Activated T-cell treated with anti-CD3 and anti-CD28 coated beads, Interleukin-2, amount 50 U/mL, for 24 hours (primary cell): ENCODE measurements at places on chromosomes 6 and 20.
A peak's percentile ranks its signal among the peaks of the same experiment; 100 is the strongest.

GRCh38 chr20:3560578-3560977, 89.8 kb downstream of the ATRN start:
- no peak for DNase-seq

DNA sequence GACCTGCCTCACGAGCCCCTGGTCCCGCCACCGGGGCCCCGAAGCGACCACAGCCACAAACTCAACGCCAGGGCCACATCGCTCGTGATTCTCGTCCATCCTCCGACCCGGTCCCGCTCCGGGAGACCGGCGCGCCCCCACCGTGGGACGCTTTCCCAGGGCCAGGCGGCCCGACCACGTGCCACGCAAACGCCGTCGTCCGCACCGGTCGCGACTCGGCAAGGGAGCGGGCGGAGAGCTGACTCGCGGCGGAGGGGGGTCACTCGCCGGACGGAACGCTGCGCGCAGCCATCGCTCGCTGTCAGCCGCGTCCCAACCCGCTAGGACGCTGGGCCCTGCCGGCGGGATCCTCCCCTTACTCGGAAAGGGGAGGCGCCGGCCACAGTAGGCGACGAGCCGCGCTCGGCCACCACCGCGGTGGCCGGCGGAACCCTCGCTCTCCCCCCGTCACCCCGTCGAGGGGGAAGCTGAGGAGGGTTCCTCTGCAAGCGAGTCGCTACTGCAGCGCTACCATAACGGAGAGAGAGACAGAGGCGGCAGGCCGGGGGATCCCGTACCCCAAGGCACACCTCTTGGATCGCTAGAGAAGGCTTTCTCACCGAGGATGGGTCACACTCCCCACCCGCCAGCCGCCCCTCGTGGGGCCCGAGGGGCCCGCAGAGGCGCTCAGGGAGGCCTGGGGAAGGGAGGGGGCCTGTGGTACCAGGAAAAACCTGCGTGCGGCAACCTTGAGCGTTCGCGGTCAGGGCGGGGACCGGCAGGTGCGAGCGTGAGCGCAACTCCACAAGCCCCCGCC, 511.8 kb upstream of the ZNF337 start:
- peak; percentile 66 for DNase-seq

GRCh38 chr6:101230866-101231265, 162.6 kb upstream of the GRIK2 start:
- no peak for DNase-seq

- DNase-seq: no peak
These were observed 23.1 kb downstream of the OTOR start for GRCh38 chr20:16771213-16771612.

DNA sequence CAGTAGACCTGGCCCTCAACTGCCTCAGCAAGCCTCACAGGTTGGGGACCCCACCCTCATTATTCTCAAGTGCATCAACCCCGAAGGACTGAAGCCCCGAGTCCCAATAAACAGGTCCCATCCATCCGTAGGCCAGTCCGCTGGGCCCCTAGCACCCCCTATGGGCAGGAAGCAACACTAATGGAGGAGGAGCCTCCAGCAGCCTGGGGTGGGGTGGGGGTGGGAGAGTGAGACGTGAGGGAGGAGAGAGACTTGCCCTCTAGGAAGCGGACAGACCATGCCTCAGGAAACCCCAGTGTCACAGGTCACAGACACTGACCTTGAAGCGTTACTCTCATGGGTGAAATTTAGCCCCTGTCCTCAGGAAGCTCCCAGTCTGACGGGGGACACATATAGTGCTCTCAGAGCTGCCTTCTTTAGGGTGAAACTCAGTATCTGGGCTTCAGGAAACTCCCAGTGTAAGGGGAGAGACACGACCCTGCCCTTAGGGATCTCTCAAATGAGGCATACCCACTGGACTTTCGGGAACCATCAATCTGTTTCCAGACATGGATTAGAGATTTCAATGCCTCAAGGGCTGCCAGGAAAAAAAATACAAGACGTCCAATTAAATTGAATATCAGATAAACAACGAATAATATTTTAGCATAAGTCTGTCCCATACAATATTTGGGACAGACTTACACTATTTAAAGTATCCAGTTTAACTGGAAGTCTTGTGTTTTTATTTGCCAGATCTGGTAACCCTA, 125.8 kb downstream of the MRPL14 start:
- no peak for DNase-seq

DNA sequence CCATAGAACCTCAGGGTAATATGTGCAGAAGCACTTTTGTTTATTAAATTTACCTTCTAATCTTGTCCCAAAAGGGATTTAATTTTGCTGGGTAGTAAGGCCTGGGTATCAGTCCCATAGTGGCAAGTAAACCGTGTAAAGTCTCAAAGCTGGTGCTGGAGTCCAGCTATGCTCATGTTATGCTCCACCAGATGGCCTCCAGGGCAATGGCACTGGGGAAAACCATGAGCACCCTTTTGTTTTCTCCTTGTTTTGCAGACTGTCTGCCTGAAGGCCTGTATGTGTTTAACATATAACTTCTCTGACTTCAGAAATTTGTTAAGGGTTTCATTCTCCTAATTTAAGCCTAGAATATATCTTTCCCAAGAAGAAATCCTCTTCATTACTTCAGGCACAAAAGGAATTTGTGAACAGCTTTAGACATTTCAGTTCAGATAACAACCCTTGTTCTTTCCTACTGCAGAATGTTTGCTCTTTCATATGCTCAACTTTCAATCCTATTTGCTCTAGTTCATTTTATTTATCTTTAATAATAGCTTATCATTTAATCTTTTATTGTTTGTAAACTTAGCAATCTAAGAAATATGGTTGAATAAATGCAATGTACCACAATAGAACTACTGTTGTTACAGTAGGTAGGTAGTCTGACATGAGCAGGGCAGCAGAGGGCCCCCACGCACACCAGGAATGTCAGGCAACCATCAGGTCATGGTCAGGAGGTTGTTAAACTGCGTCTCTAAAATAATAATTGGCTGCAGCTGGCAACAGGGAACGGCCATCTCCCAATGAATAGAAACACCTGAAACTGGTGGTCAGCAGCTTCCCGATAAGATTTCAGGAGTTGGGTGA, 162.8 kb downstream of the TENT5A start:
- DNase-seq: no peak

DNA sequence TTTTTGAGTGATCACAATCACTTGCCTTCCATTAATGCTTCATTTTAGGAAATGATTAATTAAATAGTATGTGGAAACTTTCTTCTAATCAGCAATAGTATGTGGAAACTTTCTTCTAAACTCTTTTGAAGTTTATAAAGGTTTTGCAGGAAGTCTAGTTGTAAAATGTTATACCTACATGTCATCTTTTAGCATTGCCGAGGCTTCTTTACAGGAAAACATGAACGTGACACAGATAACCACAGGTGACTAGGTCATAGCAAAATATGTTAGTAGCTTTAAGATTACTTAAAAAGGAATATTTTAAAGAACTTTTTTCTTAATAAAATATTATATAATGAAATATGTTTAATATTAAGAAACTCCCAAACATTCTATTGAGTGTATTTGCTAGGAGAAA, 56.8 kb downstream of the SMAP1 start:
- DNase-seq: no peak

GRCh38 chr6:110101885-110102284, 77.6 kb downstream of the WASF1 start:
- no peak for DNase-seq

- DNase-seq: peak; percentile 47
These were observed 51.7 kb upstream of the HINT3 start for GRCh38 chr6:125904871-125905270.

GRCh38 chr6:100593522-100593921, 128.8 kb upstream of the SIM1 start:
- DNase-seq: no peak

- DNase-seq: no peak
These were observed 61.5 kb upstream of the STXBP5 start for GRCh38 chr6:147142684-147143245.

DNA sequence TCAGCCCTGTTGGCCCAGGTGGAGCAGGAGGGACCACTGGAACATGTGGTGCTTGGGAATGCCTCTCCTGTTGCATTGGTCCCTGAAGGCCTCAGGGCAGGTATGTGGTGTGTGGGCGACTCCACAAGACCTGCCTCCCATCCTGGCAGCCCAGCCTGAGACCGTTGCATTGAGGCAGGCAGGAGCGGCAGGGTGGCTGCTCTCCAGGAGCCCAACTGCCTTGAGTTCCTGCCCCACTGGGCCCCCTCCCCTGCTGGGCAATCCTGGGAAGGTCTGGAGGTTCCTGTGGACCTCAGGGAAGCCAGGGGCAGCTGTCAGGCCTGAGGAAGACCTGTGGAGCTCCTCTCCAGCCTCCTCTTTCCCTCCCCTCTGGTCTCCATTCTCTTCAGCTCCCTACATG, 19.8 kb downstream of the MAVS start:
- no peak for DNase-seq

GRCh38 chr6:56073761-56074160, 173.6 kb downstream of the COL21A1 start:
- DNase-seq: no peak

- DNase-seq: no peak
These were observed 129.7 kb downstream of the FIG4 start for GRCh38 chr6:109820706-109821350.

DNA sequence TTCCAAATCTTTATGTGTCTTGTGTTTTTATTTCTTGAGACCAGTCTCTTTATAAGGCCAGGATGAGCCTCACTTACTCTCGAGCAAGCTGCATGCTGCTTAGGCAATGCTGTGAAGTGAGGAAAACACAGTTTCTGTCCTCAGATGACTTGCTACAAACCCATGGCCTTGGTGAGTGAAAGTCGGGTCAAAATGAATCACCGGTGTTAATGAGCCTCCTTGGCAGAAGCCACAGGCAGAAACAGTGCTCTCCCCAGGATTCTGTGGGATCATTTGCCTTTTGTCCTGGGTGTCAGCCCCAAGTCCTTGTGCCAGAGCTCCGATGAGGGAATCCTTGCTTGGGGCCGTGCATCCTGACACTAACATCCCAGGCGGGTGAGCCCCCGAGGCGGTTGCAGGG, 482.5 kb downstream of the QKI start:
- DNase-seq: no peak

DNA sequence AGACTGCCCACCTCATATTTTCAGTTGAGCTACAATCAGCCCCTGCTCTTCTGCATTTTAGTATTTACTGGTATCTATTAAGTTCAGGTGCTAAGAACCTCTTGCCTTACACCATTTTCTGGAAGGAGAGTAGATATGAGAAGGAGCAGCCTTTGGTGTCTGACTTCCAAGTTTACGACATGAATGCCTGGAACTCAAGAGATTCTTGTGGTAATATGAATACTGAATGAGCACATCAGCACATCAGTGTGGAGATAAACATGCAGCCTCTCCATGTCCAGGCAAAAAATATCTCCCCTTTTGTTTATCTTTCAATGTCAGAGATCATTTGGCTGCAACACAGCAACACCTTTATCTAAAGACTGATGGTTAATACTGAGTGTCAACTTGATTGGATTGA, 65.8 kb upstream of the THEMIS start:
- no peak for DNase-seq

DNA sequence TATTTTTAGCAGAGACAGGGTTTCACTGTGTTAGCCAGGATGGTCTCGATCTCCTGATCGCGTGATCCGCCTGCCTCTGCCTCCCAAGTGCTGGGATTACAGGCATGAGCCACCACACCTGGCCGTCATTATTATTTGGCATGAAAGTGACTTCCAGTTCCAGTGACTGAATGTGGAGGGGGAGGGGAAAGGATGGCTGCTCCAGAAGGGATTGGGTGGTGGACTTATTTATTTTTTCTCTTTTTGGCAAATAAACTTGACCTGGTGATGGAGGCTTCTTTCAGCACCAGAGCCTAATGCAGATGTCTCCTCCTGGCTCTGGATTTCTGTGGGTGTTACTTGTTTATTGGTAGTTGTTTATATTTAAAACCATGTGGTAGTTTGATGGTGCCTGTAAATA, 16.9 kb upstream of the SLC22A23 start:
- no peak for DNase-seq

DNA sequence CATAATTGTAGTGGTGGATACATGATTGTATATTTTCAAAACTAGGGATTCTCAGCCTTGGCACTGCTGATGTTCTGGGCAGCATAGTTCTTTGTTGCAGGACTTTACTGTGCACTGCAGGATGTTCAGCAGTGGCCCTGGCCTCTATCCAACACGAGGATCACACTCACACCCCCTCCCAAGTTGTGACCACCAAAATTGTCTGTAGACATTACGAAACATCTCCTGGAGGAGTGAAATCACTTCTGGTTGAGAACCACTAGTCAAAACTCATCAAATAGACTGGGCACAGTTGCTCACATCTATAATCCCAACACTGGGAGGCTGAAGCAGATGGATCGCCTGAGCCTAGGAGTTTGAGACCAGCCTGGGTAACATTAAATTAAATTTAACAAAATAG, 123.1 kb upstream of the CDYL start:
- DNase-seq: no peak

GRCh38 chr6:129475477-129476247, 234.3 kb downstream of the ARHGAP18 start:
- no peak for DNase-seq

DNA sequence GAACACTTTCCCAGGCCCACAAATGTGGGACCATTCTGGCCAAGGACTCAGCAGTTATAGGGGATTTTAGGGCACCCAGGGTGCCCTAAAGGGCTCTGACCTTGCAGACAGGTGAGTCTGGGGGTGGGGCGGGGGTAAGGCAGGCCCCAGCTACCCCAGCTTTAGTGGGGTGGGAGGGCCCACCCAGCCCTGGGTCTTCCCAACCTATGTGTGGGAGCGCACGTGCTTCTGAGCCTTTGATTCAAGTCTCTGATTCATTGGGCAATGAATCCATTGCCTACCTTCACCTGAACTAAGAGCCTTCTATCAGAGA, 958 bp downstream of the SERPINB1 start:
- DNase-seq: no peak
